ENCODE measurements at places on chromosomes 11 and 22.

GRCh38 chr11:65609229-65609628 lies 4.8 kb downstream of the MAP3K11 start:
- DNase-seq = no peak

- no peak for DNase-seq
Observed at GRCh38 chr22:37831472-37831871, 8.3 kb downstream of the GALR3 start.

DNA sequence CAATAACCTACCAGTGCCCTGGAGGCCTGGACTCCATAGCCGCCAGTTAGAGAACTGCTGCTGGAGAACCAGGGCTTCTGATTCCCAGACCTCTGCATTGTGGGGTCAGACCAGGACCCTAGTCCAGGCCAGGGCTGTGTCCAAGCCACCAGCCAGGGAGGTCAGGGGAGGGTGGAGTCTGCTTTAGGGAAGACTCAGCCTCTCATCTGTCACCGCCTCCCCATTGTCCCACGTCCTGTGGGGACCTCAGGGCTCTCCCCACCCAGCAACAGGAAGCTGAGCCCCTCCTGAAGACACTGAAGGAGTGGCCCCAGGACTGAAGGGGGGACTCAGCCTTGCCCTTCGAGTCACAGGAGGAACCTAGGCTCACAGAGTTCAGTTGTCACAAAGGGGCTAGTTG lies 41.2 kb downstream of the PDE2A start:
- no peak for DNase-seq

- no peak for DNase-seq
Observed at GRCh38 chr11:64766881-64767280, 7.1 kb upstream of the PYGM start.

- peak; percentile 87 for DNase-seq
Observed at GRCh38 chr11:10405865-10406592, 49.0 kb upstream of the AMPD3 start.

DNA sequence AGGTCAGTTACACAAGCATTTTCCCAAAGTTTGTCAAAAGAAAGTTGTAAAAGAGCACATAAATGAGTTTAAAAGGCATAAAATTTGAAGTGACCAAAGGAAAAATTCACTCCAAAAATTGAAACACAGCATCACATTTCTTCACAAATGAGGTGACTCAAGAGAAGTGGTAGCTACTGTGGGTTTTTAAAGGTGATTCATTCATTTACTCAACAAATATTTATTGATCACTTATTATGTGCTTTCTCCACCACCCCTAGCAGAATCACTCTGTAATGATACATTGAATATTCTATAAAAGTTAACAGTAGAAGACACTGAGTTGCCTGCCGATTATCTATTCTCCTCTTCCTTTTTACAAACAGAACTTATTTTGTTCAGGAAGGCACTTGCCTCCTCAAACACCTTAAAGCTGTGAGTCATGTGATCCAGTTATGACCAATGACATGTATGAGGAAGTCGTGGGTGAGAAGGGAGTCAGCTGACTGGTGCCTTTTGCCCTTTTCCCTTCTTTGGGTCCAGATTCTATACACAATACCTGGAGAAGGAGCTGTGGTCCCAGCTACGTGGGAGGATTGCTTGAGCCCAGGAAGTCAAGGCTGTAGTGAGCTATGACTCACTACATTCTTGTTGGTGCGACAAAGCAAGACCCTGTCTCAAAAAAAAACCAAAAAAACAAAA lies 67.7 kb upstream of the CLNS1A start:
- peak; percentile 71 for DNase-seq

DNA sequence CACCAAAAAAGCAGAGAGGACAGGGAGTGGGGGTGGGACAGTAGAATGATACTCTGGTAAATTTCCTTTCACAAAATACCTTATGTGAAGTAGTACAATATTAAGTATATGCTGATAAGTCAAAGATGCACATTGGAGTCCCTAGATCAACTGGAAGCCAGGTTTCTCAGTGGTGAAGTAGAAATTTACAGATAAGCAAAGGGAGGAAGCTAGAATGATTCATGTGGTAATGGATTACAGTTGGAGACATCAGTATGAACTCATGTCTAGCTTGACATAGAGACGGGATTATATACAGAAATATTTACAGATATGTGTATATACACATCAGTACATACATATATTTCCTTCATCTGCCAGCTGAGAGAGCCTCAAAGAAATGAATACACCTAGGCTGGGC lies 21.5 kb downstream of the PLEKHB1 start:
- no peak for DNase-seq

DNA sequence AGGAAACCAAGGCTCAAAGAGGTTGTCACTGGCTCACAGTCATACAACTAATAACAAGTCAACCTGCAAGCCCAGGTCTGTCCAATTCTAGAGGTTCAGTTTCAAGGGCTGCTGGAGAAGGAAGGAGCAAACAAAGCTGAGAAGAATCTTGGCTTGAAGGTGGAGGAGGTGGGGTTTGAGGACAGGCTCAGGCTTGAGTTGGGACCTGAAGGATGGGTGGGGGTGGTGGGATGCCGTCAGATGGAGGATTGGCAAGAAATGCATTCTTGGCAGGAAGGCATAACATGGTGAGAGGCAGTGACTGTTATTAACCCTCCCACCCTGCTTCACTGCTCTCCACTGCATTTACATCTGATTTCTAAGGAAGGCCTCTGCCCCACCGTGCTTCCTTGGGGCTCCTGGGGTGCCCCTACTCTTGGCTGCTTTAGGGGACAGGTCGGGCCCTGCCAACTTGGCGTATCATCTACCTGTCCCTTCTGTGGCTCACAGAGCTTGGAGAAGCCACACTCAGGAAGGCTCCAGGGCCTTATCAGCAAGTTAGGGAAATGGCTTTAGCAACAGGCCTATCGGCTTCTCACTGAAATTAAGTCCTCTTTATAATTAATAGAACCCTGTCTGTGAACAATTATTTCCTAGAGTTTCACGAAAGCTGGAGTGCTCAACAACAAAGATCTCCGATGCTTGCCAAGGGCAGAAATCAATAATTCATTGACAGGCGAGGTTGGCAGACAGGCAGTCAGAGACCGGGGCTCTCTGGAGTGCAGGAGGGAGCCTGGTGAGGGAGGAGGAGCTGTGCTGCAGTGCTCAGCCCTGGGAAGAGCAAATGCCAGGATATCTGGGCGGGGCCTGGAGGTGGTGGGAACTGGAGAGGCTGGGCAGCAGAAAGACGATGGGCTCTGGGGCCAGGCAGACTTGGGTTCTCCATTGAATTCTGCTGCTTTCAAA lies 84.9 kb upstream of the NARS2 start:
- DNase-seq = no peak

GRCh38 chr11:32829680-32830412 lies at the start of gene PRRG4:
Gene PRRG4, plus strand, starts transcription at chr11:32829927. Its CDS starts 603 bp downstream, at chr11:32830530.
- no peak for DNase-seq

DNA sequence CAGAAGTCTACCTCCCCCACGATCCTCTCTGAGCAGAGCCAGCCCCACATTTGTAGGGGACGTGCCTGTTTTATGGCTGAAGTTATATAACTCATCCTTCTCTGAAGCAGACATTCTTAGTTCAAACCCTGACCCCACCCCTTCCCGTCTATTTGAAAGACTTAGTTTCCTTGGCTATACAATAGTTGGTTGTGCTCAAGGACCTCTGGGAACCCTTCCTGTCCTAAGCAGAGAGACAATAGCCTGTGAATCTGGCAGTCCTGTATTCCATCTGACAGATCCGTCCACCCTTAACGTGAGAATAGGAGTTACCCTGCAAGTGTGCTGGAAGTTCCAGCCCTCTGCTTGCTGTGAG lies 75.2 kb downstream of the MN1 start:
- DNase-seq = no peak

DNA sequence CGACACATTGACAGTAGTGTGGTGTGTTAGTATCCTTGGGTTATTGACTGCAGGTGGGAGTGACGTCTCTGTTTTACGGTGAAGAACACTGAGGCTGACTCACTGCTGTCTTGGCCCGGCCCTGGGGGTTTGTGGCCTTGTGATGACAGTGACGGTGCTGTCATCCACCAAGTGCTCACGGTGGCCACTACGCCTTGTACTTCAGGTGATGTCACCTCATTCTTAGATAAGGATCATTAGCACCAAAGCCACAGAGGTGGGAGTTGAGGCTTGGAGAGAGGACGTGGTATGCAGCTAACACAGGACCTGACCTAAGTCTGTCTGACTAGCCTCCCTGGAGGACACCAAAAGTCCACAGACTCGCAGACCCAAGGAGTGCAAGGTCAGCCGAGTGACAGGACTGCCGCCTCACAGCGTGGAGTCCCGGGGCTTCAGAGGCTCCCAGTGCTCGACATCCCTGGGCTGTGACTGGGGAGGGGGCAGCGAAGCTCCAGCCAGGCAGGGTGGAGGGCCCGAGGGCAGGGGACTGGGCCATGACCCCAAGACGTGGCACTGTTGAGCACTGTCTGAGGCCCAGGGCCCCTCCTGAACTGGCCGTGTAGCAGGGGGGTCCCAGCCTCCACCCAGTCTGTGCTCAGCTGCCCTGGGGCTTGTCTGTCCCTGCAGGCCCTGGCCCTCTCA lies 56.5 kb downstream of the NAT10 start:
- no peak for DNase-seq

Measured in HCT116 (cell line).